ENCODE measurements at places on chromosomes 4 and X.

GRCh38 chrX:151239751-151240150 lies 63.4 kb downstream of the GPR50 start:
- peak; percentile 46 for DNase-seq

- peak; percentile 58 for DNase-seq
Observed at GRCh38 chr4:56909086-56909894, 1.6 kb downstream of the REST start.

GRCh38 chr4:17013382-17014006 lies 115.0 kb upstream of the LDB2 start:
- DNase-seq = no peak

DNA sequence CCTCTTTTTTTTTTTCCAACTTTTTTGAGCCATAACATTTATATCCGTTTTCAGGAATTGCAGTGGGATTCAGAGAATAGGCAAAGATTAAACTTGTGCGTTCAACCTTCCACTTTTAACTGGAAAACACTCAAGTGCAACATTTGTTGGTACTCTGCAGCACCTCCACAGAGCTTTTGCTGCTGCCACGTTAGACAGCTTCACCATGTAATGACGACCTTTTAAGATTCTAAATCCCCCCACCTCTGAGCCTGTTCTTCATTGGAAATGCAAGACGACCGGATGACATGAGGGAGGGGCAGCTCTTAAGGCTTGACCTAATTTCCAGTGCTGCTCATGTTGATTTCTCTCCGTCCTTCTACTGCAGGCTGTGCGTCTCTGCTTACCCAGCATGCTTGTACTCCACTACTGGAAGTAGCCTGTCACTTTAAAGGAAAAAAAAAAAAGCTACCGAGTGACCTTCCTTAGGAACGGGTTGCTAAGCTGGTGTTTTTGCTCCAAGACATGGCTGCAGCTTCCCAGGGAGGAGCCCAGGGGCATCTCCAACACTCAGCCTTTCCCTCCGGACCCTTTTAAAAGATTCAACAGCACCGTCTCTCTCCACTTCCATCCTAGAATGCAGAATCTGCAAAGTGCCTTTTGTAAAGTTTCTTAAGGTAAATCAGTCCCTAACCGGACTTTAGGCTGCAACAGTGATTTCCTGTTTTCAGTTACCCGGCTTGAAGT lies at the start of gene CC2D2A:
CC2D2A (plus strand) TSS at position 481 of the 726 bp plus-strand sequence. CDS start 6,051 bp downstream, outside the sequence.
- peak; percentile 29 for DNase-seq

- DNase-seq = no peak
Observed at GRCh38 chrX:67289055-67289499, 254.7 kb upstream of the AR start.

DNA sequence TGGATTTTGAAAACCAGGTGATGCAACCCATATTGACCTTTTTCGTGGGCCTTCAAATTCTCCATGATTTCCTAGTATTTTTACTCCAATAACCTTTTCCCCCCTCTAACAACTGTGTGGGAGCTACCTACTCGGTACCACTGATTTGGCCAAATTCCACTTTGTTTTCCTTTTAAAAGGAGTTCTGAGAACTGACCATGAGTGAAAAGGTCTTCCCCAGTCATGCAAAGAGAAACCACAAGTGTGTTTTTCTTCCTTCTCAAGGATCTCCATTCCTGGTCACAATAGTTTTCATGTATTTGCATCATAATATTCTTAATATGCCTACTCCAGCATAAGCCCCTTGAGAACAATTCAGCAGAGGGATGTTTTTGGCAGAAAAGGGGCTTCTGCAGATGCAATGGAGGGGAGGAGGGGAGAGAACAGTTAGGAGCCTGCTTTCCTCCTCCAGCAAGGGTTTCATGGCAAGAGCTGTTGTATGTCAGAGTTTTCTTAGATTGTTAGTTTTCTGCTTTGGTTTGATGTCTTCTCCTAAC lies 195.3 kb upstream of the ANXA3 start:
- DNase-seq = no peak

DNA sequence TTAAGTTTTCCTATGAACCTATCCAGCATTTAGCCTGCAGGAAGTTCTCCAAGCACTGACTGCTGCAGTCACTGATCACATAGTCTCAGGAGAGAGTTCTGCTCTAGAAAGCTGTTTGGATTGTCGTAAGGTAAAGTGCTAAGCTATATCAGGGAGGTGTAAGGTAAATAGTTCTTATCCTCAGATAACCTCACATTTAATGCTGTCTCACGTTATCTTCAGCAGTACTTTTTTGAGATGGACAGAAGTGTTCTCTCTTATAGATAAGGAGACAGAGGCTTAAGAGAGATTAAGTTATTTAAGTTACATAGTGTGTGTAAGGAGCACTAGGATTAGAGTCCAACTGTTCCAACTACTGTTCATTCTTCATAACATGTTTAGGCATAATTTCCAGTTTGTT lies 77.9 kb downstream of the STIM2 start:
- DNase-seq = no peak

All from neuronal stem cell (in vitro differentiated cells).